Mammary epithelial cell (primary cell): ENCODE measurements at places on chromosomes 13 and 19.

- no peak for DNase-seq
These were observed 24.2 kb downstream of the GAS6 start for GRCh38 chr13:113839536-113840204.

GRCh38 chr13:45827318-45827717, 24.2 kb downstream of the SIAH3 start:
- no peak for DNase-seq

DNA sequence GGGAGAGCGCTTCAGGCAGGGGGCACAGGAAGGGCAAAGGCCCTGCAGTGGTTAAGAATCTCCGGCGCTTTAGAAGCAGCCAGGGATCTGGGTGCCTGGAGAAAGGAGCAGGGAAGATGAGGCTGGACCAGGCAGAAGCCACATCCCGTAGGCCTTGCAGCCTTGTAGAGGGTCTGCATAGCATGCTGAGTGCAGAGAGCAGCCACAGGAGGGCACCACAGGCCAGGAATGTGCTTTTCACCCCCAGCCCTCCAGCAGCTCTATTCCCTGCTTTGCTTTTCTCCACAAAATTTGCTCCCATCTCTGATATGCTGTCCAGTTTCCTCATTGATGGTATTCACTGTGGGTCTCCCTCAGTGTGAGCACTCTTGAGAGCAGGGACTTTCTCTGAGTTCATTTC, 5.7 kb downstream of the WDR62 start:
- peak; percentile 17 for DNase-seq

DNA sequence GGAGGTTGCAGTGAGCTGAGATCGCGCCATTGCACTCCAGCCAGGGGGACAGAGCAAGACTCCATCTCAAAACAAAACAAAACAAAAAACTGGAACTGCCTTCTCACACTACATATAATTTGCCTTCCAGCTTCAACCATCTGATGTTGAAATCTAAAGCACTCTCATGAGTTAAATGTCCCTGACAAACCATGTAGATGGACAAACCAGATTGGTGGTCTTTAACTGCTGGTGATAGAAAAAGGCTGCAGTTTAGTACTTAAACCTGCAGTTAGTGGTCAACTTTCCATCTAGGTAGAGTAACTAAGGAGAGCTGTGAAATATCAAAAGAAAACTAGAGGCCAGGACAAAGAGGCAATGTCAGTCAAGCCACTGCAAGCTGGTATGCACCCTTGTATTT, 5.8 kb upstream of the C19orf84 start:
- no peak for DNase-seq

DNA sequence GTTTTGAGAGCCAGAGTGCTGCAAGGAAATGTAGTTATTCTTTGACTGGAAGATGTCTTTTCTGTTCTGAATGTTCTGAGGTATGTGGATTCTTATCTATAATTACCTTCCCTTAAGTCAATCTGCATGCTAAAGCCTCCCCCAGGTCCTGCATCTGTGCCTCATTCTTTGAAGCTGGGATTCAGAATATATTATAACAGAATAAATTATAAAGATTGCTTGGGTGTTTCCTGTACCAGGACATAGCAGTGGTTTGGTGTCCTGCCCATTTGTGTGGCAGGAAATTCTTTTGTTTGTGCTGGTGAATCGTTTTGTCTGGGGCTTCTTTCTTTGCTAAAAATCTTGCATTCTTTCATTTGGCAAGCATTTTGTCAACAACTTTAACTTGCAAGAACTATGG, 60.2 kb downstream of the ITGBL1 start:
- DNase-seq = no peak
